ENCODE measurements at places on chromosomes 4 and X.

- no peak for DNase-seq
Measured at GRCh38 chr4:47309165-47309564, 154.3 kb downstream of the COMMD8 start.

GRCh38 chrX:49840679-49841078 lies 11.6 kb downstream of the PAGE4 start:
- DNase-seq: peak; percentile 30

DNA sequence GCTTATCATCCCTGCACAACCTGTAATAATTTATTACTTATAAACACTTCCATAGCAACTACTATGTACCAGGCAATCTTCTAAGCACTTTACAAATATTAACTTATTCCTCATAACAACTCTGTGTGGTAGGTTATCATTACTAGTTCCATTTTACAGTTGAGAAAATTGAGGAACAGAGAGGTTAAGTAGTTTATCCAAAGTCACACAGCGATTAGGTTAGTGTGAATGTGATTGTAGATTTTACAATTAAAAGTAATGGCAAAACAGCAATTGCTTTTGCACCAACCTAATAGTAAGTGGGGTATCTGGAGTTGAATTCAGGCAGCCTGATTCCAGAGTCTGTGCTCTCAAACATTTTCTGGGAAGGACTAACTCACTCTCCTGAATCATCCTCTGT lies 348.9 kb downstream of the NKX6-1 start:
- DNase-seq: no peak

GRCh38 chr4:140150886-140151698 lies 2.9 kb downstream of the MAML3 start:
- DNase-seq: peak; percentile 30

GRCh38 chrX:153870288-153870690 lies 15.7 kb downstream of the L1CAM start:
- no peak for DNase-seq

DNA sequence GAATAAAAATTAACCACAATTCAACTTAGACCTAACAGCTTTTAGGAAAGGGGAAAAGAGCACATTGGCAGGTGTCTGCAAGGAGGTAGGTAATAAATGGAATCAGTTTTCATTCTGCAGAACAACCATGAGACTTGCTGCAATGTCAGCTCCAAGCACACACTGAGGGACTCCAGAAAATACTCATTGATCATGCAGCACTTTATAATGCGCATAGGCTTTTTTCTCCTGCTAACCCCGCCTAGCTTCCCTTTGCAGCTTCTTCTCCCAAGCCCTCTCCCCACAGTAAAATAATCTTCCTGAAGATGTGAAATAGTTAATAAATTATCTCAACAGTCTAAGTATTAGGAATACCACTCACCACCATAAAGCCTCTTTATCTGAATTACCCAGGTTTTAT lies 36.9 kb downstream of the ANKRD17 start:
- no peak for DNase-seq

- no peak for DNase-seq
Measured at GRCh38 chr4:55158957-55159356, 33.6 kb upstream of the KDR start.

GRCh38 chr4:98203332-98204235 lies 57.6 kb upstream of the RAP1GDS1 start:
- DNase-seq: no peak

DNA sequence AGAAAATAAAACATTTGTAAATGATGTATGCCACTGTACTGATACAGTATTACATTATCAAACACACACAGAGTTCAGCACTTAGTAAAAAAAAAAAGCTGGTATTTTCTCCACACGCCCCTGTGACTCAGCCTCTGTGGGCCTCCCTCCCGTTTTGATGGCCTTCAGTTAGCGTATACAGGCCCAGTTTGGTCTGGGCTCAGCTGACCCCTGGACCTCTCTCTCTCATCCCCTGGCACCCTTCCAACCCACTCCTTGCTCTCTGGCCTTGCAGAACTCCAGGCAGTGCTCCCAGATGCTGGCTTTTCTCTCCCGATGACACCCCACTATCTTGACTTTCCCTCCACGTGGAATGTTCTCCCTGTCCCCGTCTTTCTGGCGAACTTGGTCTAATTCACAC lies 89.0 kb upstream of the LIMCH1 start:
- no peak for DNase-seq

GRCh38 chr4:52376132-52376704 lies 282.9 kb downstream of the USP46 start:
- DNase-seq: no peak

- DNase-seq: no peak
Measured at GRCh38 chrX:65871671-65872311, 168.1 kb downstream of the VSIG4 start.

GRCh38 chr4:14317351-14317750 lies 684.9 kb upstream of the CPEB2 start:
- DNase-seq: no peak

- DNase-seq: no peak
Measured at GRCh38 chr4:71230271-71231128, 108.3 kb upstream of the SLC4A4 start.

GRCh38 chr4:20318909-20319277 lies 67.2 kb downstream of the SLIT2 start:
- DNase-seq: no peak

DNA sequence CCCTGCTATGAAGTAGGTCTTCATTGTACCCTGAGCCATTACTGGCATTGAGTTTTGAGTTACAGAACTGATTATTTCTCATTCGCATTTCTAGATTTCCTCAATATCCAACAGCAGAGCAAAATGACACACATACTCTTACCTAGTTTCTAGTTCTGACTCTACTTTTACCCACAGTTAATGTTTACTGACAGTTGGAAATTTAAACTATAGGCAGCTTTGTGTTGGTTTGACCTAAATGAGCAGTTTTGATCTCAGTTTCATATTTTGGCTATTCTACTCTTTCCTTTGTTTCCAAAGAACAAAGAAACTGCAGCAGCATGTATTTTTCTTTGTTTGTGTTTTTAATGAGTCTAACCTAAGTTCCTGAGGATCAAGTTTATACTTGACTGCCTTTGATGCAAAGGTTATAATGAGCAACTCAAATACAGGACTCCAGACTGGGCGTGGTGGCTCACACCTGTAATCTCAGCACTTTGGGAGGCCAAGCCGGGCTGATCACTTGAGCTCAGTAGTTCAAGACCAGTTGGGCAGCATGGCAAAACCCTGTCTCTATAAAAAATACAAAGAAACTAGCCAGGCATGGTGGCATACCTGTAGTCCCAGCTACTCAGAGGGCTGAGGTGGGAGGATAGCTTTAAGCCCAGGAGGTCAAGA lies 30.4 kb downstream of the TXK start:
- no peak for DNase-seq

- DNase-seq: no peak
Measured at GRCh38 chrX:15298201-15298600, 17.2 kb downstream of the ASB11 start.

DNA sequence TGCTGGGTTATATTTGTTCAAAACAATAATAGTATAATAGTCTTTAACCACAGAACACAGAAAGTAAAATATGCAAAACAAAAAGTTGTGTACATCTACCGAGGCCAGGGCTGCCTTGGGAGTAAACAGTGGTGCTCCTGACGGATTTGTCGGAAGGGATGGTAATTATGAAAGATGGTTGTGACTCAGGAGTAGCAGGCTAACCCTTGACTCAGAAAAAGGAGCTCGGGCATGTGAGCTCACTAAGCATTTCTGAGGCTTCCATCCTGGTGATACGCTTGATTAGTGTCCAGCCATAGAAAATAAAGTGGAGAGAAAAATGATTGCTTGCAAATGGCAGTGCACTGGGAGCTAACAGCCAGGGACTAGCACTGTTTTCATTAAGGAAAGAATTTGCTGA lies 53.2 kb upstream of the SPANXB1 start:
- no peak for DNase-seq

DNA sequence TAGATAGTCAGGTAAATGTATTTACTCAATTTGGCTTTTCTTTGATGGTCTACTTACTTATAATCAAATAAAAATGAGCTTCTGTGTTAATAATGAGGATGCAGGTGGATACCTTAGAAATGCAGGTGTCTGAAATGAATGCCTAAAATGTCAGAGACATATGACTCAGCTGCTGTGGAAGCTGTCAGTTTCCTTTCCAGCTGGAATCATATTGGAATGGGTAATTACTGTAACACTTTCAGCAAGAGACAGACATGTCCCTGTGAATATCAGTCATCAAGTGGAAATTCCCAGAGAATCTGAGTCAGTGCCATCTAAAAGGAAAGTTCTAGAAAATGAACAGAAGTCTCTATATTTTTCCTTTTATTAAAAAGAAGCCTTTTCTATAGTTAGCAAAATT lies 783.0 kb upstream of the AADAT start:
- DNase-seq: no peak

DNA sequence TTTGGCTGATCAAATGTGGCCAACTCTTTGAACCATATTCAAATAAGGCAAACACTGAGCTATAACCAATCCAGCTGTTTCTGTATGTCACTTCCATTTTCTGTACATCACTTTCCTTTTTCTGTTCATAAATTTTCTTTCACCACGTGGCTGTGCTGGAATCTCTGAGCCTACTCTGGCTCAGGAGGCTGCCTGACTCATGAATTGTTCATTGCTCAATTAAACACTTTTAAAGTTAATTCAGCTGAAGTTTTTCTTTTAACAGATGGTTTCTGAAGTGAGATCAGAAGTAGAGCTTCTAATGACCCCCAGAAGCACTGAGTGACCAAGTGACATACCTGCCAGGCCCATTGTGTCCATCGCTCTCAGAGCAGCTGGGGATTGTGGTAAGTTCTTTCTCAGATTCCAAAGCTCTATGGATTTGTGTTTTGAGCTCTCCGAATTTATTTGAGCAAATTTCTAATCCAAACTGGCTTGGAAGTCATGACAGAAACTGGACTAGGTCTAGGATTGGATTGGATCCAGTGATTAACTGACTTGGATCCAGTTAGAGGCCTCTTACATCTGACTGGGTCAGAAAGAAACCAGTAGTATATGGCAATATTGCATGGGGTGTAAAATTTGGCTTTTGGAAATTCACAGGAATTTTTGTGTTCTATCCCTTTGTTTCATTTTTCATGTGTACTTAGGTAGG lies 121.2 kb upstream of the BANK1 start:
- DNase-seq: no peak

DNA sequence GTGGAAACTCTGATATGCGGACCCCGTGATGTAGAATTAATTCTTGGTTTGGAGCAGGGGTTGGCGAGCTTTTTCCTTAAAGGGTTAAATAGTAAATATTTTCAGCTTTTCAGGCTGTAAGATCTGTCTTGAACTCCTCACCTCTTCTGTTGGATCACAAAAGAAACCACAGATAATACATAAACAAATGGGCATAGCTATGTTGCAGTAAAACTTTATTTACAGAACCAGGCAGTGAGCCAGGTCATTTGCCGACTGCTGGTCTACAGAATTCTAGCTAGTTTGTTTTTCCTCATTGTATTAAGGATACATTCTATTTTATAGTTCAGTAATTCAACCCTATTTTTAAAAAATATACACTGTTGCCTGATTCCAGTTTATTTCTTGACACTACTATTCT lies 116.6 kb downstream of the PAPSS1 start:
- DNase-seq: no peak

DNA sequence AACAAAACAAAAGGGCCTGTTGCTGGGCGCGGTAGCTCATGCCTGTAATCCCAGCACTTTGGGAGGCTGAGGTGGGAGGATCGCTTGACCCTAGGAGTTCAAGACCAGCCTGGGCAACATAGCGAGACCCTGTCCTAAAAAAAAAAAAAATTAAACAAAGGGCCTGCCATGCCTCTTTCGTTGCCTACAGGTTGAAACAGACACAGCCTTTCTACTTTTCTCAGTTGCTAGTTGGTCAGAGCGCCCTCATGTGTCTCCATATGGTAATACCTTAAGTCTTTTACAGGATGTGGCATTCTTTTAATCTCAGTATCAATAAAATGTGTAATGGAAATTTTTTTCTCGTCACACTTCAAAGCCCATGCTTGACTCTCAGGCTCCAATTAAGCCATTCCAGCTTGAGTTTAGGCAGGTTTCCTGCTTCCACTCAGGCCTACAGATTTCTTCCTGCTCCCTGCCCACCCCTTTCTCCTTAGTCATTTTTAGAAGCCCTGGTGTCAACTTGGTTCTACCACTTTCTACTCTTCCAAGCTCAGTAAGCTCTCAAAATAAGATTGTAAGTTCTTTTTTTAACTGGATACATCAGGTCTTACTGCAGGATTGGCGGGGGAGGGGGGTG lies 4.6 kb upstream of the SOWAHD start:
- peak; percentile 13 for DNase-seq

DNA sequence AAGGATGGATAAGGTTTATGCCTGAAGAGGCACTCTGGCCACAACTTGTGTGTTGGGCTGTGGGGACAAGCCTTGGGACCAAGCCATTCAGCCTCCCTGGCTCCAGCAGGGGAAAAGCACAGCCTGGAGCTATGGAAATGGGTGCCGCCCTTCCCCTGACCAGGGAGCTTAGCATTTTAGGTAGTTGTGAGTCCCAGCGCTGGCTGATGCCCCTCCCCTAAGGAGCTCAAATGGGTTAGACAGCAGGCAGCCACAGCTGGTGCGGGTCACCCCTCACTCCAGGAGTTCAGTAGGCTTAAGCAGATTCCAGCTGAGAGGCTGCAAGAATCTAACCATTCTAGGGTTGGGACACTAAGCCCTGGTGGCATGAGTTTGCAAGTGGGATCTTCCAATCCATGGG lies 172.9 kb downstream of the KCNIP4 start:
- no peak for DNase-seq

GRCh38 chr4:41160012-41160789 lies 54.1 kb downstream of the APBB2 start:
- no peak for DNase-seq

DNA sequence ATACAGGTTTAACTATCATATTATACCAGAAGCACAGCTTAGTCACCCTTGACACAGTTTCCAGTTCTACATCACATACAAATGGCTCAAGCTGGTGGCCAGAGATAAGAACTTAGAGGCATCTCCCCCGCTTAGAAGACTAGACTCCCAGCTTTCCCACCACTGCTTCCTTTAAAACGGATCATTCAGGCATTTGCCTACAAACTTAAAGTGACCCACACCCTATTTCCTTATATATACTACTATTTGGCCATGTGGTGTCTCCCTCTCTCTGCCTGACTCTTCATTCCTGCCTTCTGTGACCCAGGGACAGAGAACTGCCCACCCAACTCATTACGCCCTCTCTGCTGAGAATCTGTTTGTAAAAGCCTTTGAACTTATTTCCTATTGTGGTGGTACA lies 781.2 kb upstream of the DIAPH2 start:
- DNase-seq: no peak

GRCh38 chrX:155048977-155049619 lies 21.8 kb downstream of the CMC4 start:
- peak; percentile 19 for DNase-seq

DNA sequence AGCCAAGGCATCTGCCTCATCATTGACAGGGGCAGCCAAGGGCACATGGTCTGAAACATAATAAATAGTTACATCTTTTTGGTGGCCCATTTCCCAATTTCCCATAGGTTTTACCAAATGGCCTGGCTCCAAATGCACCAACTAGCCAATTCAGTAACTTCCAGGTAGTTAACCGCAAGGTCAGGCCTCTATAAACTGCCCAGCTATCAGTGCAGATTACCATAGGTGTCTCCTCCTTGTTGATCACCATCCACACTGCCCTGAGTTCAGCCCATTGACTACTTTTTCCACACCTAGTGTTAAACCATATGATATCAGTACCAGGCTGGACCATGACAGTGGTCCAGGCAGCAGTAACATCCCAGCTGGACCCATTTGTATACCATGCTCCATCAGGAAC lies 1145.1 kb upstream of the POU3F4 start:
- no peak for DNase-seq

All from stimulated activated CD4-positive, alpha-beta T cell treated with anti-CD3 and anti-CD28 coated beads, Interleukin-4, amount 100 ng/mL, for 48 hours (primary cell).